ENCODE measurements at places on chromosomes 16 and 17. TPM values are rescaled to one million over a fixed set of nuclear protein-coding genes. Genes with fewer than 3 reads are reported as not detected.

DNA sequence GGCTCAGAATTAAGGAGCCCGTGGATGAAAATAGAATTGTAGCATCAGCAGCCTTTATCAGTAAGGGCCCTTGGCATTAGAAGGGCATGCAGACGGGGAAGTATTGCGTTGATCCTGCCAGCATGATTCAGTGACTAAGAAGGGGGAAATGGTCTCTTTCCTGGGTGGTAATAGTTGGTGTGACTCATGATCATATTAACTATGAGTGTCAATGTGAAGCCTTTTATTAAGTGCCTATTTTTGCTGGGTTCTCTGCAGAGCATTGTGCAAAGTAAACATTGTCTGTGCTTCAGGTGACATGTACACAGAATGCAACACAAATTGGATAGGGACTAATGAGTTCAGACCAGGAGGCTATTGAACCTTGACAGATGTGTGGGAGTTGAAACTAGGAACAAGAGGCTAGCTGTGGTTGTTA, 24.5 kb downstream of the RCVRN start:
- DNase-seq = no peak

DNA sequence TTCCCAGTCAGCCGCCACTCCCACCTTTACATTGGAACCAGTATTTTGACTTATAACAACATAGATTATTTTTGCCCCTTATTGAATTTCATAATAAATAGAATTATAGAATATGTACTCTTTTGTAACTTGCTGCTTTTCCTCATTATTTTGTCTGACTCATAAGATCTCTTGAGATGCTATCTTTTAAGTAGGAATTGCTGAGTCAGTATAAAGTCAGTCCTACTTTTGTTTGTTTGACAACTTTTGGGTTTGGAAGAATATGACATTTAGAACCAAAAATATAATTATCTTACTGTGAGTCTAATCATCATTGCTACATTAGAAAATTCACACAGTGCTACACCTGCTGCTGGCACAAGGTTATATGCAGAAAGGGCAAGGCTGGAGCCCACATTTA, 69.7 kb downstream of the STXBP4 start:
- no peak for DNase-seq

DNA sequence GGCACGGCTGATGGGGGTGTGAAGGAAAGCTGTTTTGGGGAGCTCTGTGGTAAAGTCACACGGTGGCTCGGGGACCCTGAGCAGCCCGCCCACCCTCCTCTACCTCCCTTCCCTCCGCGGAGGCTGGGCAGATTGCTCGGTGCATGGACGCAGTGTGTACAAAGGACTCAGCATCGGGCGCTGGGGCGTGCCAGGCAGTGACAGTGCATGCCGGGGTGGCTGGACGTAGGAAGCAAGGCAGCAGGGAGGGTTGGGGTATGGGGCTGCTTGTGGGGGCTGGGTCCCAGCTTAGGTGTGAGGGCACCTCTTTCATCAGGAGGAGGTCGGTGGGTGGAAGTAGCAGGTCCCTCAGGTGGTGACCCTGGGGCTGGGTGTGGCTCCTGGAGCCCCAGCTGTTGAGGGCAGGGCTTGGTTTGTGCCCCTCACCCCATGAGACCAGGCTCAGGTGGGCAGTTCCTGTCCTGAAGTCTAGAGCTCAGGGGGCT, 159.9 kb upstream of the GSE1 start:
- DNase-seq = no peak

DNA sequence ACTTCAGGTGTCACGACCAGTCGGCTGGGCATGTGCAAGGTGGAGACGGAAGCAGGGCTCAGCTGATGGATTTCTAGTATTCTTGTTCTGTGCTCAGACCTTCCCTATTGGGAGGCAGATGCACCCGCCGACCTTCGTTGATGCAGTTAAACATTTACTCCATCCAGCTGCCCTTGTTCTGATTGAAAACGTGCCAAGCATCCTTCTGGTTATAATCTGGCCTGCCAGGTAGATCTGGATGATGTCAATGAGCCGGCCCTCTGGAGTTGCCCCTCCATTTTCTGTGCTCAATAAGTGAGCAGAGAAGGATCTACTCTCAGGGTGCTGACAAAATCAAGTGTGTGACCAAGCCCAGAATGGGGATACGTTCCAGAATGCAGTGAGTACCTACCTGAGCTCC, 38.3 kb downstream of the CCDC182 start:
- DNase-seq = no peak

DNA sequence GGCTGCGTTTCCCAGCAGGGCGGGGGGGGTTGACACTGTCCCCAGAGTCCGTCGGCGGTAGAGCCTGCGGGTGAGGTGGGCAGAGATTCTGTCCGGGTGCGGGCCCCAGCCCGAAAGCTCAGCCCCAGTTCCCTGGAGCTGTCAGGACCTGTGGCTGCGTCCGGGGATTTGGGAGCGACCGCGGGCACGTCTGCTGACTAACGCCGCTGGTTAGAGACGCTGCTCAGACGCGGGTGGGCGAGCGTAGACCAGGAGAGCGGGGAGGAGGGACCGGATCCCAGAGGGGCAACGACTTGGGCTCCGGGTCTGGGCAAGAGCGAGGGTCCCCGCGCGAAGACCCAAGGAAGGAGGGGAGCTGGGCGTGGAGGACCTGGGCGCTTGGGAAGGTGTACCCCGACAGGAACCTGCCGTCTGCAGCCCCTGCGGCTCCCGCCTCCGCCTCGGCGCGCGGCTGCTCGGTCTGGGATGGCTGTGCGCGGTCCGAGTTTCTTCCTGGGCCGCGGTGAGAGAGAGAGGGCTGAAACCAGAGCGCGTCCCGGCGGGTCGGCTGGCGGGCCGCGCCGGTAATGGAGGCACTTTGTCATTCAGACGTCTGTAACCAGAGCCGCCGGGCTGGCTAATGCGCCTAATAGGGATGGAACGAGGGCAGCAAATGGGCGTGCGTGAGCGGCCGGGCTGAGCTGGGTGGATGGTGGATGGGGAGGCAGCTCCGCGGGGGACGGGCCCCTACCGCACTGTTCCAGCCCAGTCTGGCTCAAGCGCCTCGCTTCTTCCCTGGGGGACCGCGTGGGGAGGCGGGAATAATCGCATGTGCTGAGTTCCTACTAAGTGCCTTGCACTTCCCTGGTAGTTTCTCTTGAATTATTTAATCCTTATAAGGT, 2.3 kb downstream of the NGFR start:
- DNase-seq = peak; percentile 11

GRCh38 chr17:74810699-74811485, 34.7 kb upstream of the NAT9 start:
- DNase-seq = no peak

- DNase-seq = no peak
These were observed 143.4 kb upstream of the MYOCD start for GRCh38 chr17:12522336-12522735.

DHRS7C gene
- not detected for total RNA-seq

GLIS2 gene
- total RNA-seq = 1.2 TPM

GDPD1 gene
- 1.6 TPM for total RNA-seq

DYNLRB2 gene
- not detected for total RNA-seq

SPATA32 gene
- total RNA-seq = 0.05 TPM

Data from dermis blood vessel endothelial cell (primary cell).